Hematopoietic multipotent progenitor cell treated with erythropoietin and hydrocortisone succinate and interleukin-3 and kit ligand, for 6 days (in vitro differentiated cells): ENCODE measurements at places on chromosomes 3 and 15.

- DNase-seq: no peak
These were observed 274.2 kb downstream of the LRTM1 start for GRCh38 chr3:54653456-54654195.

DNA sequence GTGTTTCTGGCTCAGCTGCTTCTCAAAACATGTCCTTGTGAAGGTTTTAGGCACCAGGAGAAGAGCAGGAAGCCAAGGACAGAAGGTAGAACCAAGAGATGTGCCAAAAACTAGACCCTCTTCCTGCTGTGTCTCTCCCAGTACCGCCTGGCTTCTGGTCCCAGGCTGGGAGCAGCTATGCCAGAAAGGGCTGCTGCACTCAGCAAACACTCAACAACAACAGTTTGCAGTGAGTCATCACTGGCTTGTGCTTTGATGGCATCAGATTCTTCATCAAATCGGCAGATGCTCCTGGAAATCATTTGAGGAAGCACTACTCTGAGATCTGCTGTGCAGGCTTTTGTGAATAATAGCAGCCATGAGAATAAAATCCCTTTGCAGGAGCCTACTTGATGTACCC, 63.2 kb downstream of the DGKG start:
- DNase-seq: no peak

GRCh38 chr3:119794971-119795612, 13.2 kb downstream of the NR1I2 start:
- DNase-seq: peak; percentile 82

GRCh38 chr15:95581595-95581994, 748.9 kb upstream of the NR2F2 start:
- DNase-seq: no peak

- no peak for DNase-seq
These were observed 145.0 kb downstream of the ADAM10 start for GRCh38 chr15:58604455-58604923.

DNA sequence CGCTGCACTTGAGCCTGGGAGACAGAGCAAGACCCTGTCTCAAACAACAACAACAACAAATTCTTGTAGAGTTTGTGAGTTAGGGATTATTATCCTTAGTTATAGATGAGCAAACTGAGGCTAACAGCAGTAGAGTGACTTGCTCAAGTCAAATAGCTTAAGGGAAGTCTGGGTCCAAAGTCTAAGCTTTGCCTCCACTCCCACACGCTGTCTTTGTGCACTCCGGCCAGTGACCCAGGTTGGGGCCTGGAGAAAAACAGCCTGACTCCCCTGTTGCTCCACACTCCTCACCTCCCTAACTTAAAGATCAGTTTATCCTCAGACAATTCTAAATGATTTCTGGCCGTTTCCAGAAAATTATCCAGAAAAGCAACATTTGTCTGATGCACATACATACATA, 9.2 kb upstream of the SIN3A start:
- no peak for DNase-seq

GRCh38 chr3:180973543-180973942, 16.0 kb downstream of the DNAJC19 start:
- DNase-seq: no peak

- DNase-seq: peak; percentile 95
These were observed 4.2 kb downstream of the SLC51B start for GRCh38 chr15:65049418-65049840.

DNA sequence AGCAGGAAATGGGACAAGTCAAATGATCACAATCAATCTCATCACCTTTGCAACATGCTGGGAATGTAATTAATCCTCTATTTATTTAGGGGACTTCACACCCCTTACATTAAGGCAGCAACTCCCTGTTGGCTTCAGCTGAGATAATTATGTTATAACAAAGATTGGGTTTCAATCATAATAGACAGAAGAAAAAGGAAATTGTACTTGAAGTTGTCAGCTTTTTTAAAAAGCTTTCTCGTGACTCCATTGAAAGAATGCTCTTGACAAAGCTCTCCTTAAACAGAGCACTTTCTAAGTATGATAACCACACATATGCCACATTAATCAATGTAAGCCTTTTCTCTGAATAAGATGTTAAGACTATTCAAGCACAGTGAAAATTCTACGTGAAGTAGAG, 65.7 kb downstream of the SHQ1 start:
- DNase-seq: no peak

- peak; percentile 96 for DNase-seq
These were observed 30.9 kb downstream of the DAG1 start for GRCh38 chr3:49500732-49501609.

- DNase-seq: peak; percentile 71
These were observed 330.2 kb downstream of the EPHB1 start for GRCh38 chr3:135125171-135125801.

GRCh38 chr15:83769411-83769999, 115.6 kb downstream of the ADAMTSL3 start:
- DNase-seq: no peak

- DNase-seq: no peak
These were observed 253.5 kb upstream of the CTDSPL start for GRCh38 chr3:37608061-37608702.

- DNase-seq: no peak
These were observed 157.4 kb upstream of the SOX2 start for GRCh38 chr3:181554233-181554765.

DNA sequence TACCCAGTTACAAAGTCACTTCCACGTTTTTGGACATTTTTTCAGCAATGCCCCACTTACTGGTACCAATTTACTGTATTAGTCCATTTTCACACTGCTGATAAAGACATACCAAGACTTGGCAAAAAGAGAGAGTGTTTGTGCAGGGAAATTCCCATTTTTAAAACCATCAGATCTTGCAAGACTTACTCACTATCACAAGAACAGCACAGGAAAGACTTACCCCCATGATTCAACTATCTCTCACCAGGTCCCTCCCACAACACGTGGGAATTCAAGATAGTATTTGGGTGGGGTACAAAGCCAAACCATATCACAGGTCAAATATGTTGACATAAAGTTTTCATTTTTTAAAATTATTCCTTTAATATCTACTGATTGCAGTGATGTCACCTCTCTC, 16.2 kb upstream of the ABI3BP start:
- peak; percentile 25 for DNase-seq

DNA sequence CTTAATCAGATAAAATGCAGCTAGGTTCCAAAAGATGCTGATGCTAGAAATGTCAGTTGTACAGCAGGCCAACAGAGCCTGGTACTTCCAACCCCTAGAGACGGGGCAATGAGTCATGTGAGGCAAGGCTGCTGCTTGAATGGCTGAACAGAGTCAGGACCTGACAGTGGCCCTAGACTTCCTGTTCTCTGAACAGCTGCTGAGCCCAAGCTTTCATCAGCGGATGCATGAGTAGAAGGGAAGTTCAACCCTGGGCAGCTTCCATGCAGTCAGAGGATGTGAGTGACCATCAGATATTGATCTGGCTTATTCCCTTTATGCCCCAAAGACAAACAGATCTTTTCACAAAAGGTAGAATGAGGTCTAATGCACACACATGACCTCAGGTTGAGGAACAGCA, 282.9 kb upstream of the COL8A1 start:
- no peak for DNase-seq

GRCh38 chr15:60580650-60581376, 101.9 kb upstream of the ICE2 start:
- DNase-seq: no peak

GRCh38 chr3:138359148-138359918, 11.0 kb downstream of the MRAS start:
- no peak for DNase-seq

DNA sequence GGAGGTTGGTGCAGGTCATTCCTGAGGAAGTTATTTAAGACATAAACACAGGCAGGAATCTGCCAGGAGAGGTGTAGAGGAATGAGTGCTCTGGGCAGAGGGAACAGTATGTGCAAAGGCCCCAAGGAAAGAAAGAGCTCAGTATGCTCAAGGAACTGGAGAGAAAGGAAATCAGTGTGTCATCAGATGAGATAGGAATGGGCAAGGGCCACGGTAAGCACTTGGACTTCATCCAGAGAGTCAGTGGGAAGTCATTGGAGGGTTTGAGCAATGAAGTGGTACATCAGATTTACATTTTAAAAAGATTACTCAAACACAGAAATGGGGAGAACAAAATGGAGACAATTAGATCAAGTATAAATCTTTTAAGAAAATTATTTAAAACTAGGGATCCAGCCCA, 272.2 kb downstream of the ADAMTSL3 start:
- no peak for DNase-seq

DNA sequence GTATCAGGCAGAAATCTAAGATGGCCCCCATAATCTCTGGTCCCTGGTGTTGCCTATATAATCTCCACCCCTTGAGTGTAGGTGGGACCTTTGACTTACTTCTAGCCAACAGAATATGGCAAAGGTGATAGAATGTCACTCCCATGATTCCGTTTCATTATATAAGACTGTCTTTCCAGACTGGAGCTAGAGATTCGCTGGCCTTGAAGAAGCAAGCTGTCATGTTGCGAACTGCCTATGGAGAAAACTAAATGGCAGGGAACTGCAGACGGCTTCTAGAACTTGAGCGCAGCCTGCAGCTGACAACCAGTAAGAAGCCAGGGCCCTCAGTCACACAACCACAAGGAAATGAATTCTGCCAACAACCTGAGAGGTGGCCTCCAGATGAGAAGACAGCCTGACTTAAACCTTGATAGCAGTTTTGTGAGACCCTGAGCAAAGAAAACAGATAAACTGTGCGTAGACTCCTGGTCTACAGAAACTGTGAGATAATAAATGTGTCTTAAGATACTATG, 2.2 kb upstream of the KPNA1 start:
- peak; percentile 54 for DNase-seq

- DNase-seq: peak; percentile 35
These were observed 82.2 kb downstream of the C3orf70 start for GRCh38 chr3:185070491-185071286.

DNA sequence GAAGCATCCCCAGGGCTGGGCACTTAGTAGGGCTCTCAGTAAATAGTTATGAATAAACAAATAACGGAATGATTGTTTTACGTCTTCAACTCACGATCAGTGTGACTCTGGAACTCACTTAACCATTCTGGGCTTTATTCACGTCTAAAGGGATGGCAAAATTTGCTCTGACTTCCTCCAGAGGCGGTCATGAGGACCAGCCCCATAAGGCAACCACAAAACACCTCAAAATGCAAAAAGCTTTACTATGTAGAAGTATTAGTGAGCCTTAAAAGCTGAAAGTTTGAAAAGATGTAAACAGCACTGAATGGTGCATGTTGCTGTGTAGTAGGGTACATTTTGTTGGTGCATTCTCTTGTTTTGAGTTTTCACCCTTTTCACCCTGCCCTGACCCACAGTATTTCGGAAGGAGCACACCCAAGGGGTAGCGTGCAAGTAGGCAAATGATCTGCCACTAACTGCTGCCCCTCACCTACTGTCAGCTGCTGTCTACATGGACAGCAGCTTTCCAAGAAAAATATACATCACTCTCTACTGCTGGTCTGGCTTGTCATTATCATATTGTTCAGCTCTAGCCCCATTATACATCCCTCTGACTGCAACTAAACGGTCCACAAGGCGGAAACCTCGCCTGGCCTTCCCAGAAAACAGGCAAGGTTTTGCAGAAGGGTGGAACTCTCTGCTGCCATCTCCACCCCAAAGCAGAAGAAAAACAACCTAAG, 308.5 kb upstream of the PROK2 start:
- DNase-seq: no peak

GRCh38 chr15:38859574-38859973, 295.0 kb upstream of the RASGRP1 start:
- DNase-seq: no peak

- DNase-seq: no peak
These were observed 27.9 kb downstream of the ETV5 start for GRCh38 chr3:186080849-186081438.

GRCh38 chr3:47130557-47130956, 33.4 kb downstream of the SETD2 start:
- no peak for DNase-seq

DNA sequence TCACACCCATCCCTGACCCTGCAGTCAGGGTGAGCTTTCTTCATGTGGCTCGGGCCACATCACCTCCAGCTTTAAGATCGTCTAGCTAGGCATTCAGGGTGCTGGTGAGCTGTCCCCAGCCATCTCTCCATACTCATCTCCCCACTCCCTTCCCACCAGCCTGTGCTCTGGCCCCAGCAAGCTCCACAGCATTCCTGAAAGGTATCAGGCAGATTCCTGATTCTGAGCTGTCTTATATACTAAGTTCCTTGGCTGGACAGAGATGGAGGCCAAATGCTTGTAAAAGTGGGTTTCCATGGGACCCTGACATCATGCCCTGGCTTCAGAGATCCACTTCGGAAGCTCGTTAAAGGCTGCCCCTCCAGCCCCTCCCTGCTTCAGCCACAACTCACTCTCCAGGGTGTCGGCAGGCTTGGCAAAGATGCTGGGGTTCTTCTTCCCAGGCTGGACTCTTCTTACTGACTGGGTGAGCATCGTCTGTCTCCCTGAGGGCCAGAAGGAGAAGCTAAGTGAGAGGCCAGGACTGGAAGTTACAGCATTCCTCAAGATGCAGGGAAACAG, 3.9 kb downstream of the CILP start:
- no peak for DNase-seq

DNA sequence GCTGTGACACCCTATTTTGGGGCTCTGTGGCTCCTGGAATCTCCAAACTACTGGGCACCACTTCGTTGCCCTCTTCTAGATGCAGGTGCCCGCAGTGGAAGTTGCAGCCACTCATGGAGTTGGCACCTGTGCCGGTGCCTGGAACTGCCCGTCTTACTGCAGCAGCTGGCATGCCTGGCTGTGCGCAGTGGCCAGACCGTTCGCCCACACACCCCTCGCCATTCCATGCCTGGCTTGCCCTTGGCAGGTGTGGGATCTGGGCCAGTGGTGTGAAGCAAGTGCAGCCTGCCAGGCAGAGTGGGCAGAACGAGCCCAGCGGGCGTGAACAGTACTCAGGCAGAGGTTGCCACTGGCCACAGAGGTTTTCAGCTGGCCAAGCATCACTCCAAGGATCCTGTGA, 1286.7 kb downstream of the ROBO1 start:
- no peak for DNase-seq

DNA sequence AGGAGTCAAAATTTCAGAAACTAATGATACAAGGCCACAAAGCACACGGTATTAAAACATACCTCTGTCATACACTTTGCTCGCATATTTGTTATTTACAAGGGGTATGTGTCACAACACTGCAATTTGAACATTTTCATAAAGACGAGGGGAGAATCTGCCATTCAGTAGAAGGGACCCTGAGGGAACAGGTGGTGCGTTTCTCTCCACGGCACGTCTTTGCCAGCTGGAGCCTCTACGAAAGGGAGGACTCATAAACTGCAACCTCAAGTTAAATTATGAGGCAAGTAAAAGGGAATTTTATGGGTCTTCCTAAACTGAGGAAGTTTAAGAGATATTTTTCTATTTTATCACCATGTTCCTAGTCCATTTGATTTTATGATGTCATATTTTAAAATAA, 19.1 kb downstream of the ATP10A start:
- no peak for DNase-seq
